ENCODE measurements at places on chromosomes 1 and 21.

GRCh38 chr1:156233426-156234127 is 8.4 kb upstream of the BGLAP start:
- no peak for DNase-seq

- DNase-seq, result no peak
Measured at GRCh38 chr1:222299524-222299923, 248.4 kb downstream of the HHIPL2 start.

DNA sequence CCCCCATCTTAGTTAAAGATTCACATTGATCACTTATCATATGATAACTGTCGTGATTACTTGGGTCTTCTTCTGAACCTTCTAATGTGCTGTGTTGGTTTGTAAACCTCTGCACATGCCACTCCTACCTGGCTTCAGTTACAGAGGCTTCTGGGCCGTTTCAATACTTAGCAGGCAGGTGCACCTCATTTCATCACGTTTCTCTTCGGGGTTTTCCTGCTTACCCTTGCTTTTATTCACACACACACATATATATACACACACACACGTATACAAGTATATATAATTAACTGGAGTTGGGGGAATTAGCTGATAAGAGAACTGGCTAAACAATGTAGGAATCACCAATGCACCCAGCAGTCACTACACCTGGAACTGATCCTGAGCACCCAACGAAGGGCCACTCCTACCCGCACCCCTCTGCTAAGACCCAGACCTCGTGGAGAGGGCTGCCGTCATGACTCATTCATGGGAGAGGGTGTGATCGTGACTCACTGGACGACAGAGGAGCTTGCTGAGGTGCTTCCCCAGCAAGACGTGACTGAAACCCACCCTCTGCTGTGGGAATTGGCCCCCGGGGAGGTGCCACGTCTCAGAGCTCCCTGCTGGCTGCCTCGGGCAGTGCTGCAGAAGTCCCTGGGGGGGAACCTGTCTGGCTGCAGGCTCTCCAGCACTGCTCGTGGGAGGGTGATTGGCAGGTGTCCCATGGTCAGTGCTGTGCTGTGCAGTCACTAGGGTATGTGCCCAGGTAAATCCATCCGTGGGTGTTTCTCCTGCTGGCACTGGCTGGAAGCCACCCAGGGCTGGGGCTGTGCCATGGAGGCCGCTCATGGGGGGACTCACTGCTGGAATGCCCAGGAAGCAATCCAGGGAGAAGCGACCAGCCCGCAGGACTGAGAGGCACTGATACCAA is 166.6 kb downstream of the DYRK1A start:
- DNase-seq, result no peak

DNA sequence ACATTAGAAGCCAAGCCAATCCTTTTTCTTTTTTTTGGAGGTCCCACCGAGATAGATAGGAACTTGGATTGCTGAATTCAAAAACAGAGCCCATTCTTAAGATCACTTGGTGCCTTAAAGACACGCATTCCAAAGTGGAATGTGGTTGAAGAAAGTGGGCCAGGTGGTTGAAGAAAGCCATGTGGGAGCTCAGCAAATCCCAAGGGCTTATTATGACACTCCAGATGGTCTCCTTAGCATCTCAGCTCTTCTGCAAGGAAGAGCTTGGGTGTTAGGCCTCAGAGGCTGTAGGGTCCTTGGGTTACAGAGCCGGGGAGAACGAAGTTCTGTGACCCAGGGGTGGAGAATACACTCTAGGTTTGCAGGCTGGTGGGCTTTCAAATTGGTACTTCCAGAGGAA is 13.5 kb downstream of the TOR3A start:
- no peak for DNase-seq

DNA sequence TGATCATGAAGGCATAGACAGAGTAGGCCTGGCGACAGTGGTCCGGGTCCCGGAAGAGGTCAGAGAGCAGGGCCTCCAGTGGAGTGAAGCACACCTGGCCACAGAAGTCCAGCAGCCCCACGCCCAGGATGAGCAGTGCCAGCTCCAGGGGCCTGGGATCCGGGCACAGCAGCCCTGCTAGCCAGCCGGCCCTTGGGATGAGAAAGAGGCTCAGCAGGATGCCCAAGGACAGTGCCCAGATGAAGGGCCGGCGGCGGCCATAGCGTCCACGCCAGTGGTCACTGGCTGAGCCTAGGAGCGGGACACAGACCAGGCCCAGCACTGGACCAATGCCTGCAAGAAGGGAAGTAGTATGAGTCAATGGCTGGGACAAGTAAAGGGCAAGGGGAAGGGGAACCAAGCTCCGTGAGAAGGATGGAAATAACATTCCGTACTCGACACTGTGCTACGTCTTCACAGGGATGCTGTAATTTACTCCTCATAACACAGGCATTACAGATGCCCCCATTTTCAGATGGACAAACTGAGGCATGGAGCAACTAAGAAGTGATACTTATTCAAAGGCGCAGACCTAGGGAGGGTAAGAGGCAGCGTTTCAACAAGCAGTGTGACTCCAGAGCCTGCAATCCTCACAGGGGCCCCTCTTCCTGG is 16.9 kb downstream of the SLC45A3 start:
- DNase-seq, result no peak

DNA sequence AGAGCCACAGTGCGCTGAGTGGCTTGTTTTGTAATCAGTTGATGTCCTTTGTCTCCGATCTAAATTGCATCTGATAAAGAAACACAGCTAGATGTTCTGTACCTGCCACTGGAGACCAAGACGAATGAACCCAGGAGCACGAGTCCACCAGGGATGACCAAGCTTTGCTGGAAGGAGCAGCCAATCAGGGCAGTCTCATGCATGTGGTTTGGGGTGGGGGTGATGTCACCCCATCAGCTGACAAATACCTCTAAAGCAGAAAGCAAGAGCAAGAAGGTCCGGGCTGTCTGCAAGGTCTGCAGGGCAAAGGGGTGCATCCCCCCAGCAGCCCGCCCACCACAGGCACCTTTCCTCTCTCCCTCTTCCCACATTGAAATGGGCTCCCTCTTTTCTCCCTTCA is 653.8 kb downstream of the AJAP1 start:
- no peak for DNase-seq

DNA sequence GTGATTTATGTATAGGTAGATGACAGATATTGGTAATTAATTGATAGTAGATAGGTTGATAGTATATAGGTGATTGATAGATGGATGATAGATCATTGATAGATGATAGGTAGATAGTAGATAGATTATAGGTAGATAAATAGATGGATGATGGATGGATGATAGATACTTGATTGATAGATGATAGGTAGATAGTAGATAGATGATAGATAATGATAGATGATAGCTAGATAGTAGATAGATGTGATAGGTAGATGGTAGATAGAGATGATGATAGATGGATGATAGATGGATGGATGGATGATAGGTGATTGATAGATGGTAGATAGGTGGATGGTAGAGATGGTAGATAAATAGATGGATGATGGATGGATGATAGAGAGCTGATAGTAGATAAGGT is 62.0 kb upstream of the SAMD11 start:
- no peak for DNase-seq

DNA sequence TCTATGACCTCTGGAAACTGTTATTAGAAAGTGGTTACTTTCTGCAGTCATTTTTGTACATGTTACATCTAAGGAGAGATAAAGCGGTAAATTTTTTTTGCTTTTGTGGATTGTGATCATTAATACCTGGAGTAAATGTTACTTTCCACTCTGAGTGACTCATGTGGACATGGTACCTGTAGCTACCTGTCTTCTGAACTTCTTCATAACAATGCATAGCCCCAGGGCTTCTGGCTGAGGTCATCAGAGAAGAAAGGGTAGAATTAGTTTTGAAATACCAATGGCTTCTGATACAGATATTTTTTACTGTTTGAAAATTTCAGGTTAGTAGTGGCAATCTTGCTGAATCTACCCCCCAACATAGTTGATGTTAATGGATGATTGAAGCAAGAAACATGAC is 489.3 kb downstream of the RWDD3 start:
- no peak for DNase-seq

DNA sequence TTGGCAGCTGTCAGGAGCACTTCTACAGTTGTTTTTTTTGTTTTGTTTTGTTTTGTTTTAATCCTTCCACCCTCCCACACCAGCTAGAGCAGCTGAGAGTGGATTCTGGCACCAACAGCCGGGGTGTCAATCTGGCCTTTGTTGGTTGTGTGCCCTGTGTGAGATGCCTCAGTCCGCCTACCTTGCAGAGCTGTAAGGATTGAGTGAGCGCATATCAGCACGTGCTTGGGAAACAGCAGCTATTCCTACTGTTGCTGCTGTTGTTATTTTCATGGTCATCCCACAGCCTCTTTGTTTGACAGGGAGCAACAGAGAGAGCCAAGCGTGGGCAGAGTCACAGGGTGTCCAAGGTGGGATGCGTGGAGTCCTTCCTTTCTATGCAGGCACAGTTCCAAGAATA is 50.4 kb downstream of the PGBD5 start:
- DNase-seq, result no peak

- no peak for DNase-seq
Measured at GRCh38 chr1:95216292-95216990, 17.6 kb upstream of the RWDD3 start.

- DNase-seq, result no peak
Measured at GRCh38 chr1:155777582-155777981, 79.4 kb downstream of the GON4L start.

GRCh38 chr1:32014948-32015273 is 1.2 kb downstream of the KHDRBS1 start:
- DNase-seq, result no peak

- no peak for DNase-seq
Measured at GRCh38 chr1:24437631-24438396, 22.2 kb downstream of the NIPAL3 start.

- DNase-seq, result no peak
Measured at GRCh38 chr21:26795866-26796329, 49.3 kb downstream of the ADAMTS1 start.

- no peak for DNase-seq
Measured at GRCh38 chr1:121471523-121471922, 286.7 kb downstream of the SRGAP2C start.

- no peak for DNase-seq
Measured at GRCh38 chr1:5554784-5555183, 437.4 kb downstream of the NPHP4 start.
